ENCODE measurements at places on chromosomes 6 and 20.

DNA sequence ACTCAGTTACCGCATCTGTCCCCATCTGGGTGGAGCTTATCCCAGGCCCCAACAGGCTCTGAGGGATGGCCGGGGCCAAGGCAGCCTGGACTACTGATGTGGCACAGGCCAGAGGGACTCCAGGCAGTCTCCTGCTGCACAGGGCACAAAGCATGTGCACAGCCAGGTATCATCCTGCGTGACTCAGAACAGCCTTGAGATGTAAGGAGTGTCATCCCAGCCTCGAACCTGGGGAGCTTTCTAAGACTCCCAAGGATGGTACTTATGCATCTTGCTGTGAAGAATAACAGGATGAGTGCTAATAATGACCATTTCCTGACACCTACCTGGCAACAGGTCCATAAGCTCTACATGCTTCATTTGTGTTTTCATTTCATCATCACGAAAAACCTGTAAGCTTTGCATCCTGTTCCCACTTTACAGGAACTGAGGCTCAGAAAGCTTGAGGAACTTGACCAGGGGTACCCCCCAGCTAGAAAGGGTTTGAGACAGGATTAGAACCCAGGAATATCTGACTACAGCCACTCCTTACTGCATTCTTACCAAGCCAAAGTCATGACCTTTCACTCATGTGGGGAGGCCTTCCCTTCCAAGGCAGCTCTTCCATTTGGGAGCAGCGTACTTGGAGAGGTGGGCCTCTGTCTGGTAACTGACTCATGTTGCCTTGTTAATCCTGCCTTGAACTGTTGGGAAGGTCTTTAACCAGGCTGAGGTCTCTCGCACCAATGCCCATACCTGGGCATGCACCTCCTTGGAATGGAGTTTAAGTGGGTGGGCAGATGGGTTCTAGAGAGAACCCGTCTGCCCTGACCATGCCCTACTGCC is 1.9 kb downstream of the TRIB3 start:
- no peak for DNase-seq

- no peak for DNase-seq
These were observed 1.1 kb downstream of the RNF114 start for GRCh38 chr20:49937027-49937929.

DNA sequence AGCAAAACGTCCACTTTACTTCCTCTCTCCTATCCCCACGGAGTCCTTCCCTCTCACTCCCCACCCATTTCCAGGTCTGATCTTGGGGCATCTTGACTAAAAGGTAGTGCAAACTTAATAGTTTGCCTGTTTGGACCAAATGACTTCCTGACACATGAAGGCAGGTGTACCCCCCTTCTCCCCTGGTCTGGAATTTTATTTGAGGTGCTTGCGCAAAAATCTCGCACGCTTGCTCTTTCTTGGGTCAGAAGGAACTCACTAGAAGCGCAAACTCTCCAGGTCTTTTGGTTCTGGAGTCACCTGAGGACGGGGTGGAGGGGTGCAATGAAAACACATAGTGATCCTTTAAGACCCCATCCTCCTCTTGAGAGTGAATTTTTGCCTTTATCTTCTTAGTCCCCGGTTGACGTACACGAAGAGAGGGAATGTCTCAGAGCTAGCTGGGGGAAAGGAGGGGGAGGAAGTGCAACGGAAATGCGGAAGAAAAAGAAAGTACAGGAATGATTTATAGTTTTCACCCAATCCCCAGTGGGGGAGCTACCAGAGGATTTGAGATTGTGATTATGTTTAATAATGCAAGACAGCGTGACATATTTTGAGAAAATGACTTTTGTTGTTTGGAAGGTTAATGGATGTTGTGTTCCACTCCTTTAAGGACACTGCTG is 4.9 kb downstream of the ADGRB3 start:
- DNase-seq, result no peak

DNA sequence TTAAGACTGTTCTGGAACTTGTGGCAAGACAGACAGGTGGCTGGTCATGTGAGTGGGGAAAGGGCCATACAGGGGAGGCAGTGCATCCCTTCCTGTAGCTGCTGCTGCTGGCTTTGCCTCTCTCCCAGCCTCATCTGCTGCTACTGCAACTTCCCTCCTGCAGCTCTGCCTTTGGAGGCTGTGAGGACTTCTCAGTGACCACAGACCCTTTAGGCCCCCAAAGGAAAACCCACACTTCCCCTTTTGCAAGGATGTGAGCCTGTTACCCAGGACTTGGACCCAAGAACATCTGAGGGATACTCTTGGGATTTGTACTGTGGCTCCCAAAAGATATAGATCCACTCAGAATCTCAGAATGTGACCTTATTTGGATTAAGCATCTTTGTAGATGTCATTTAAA is 91.0 kb downstream of the TMEM170B start:
- DNase-seq, result no peak

- DNase-seq, result no peak
These were observed 82.1 kb downstream of the PTPRA start for GRCh38 chr20:2955257-2955970.

- no peak for DNase-seq
These were observed 143.1 kb downstream of the DTNBP1 start for GRCh38 chr6:15519681-15520080.

DNA sequence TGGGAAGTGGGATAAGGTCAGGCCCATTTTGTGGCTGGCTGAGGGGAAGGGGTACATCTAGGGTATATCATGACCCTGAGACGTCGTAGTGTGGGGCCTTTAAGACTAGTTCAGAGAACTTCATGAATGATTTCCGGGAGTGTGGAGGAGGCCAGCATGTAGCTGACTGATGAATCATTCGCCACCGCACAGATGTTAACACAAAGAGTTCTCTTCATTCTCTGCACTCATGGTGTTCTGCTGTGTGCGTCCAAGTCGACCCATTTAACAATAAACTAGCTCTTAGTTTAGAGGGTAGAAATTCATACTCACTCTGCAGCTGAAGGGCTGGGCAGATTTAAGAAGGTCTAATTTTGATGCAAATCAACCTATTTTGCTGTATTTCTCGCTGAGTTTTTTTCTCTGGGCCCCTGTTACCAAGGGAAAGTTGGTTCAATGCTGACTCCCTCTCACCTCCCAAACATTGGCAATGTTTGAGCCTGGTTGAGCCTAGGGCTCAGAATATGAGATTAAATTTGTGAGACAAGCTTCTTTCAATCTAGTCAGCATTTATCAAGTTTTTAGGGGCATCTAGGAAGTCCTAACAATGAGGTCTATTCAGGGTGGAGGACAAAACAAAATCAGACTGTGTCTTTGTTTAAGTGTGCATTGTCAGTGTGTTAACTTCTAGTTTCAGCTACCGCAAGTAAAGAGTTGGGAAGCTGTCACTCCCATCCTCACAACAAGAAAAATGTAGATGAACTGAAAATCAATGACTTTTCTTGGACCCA is 106.8 kb upstream of the CBLN4 start:
- DNase-seq, result no peak

DNA sequence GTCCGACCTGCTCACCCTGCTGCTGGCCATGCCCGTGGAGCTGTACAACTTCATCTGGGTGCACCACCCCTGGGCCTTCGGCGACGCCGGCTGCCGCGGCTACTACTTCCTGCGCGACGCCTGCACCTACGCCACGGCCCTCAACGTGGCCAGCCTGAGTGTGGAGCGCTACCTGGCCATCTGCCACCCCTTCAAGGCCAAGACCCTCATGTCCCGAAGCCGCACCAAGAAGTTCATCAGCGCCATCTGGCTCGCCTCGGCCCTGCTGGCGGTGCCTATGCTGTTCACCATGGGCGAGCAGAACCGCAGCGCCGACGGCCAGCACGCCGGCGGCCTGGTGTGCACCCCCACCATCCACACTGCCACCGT is 885 bp downstream of the NTSR1 start:
- no peak for DNase-seq

GRCh38 chr6:157287247-157287850 is 36.0 kb downstream of the TMEM242 start:
- DNase-seq, result no peak

DNA sequence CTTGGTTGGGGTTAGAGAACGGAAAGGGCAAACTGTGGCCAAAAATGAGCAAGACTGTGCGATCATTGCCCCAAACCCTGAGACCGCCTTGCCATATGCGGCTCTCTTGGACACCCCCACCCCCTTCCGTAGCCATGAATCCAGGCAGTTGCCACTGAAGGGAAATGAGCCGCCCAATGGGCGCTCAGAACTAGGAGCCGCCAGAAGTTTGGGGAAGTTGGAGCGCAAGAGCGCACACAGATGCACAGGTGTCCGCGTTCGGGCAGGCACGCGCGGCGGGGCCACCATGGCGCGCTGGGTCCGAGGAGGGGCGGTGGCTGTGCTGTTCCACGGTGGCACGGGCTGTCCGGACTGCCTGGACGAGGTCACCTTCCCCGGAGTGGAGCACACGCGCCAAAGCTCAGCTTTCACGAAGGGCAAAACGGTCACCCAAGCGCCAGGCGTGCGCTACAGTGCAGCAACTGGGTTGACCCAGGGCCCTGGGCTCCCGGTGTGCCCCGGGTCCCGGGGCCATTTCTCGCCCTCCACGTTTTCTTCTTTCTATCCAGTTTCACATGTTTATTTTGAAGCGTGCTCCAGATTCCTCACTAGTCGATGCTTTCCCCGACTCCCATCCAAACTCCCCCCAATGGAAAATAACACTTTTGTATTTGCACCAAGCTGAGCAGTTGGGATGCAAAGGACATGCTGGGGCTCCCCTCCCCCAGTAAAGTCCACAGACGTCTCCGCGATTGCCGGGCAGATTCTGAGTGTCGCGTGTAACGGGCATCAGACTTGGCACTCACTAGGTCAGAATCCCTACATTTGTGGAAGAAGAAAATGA is 906 bp upstream of the PDE10A start:
- DNase-seq, result no peak

DNA sequence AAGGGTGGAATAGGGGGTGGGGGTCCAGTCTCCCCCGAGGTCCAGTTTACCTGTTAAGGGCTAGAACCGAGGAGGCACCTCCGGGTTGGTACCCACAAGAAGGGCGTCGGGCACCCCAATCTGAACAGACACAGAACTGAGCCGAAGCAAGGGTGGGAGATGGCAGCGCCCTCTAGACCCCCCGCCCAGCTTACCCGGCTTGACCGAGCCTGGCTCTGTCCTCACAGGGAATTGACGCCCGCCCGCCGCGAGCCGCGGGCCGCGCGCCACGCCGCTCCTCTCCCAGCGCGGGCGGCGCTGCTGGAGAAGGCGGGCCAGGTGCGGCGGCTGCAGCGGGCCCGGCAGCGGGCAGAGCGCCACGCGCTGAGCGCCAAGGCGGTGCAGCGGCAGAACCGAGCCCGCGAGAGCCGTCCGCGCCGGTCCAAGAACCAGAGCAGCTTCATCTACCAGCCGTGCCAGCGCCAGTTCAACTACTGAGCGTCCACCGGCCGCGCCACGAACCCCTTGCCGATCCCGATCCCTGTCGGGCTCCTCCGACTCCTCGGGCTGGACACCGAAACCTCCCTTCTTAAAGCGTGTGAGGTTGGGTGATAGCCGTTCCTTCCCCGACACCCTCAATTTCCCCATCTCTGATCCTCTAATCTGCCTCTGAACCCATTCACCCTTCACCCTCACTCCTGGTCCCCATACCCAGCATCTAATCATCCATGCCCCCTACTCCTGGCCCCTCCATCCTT is 5.9 kb downstream of the TP53INP2 start:
- DNase-seq, result peak; percentile 78

DNA sequence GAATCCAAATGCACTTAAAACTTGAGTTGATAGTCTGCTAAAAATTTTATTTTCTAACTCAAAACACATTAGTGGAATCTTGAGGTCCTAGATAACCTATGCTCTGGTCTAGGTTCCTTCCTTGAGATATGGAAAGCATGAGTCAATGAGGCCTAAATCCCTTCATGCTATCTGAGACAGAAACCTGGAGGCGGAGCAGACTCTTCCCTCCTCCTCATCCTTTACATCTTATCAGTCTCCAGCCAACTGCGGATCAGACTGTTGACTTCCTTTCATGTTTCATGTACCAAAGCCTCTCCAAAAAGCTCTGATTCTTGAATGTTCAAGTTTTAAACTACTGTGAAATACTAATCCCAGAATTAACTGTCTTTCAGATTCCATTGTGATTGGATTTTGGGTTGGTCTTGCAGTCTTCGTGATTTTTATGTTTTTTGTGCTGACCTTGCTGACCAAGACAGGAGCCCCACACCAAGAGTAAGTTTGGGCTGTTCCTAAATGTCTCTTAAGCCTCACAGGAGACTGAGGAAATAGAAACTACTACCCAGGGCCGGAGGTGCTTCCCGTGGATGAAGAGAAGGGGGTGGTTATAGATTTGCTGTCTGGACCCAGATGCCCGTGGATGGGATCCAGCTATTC is 29.1 kb downstream of the MRAP2 start:
- no peak for DNase-seq

GRCh38 chr6:32935551-32936238 is 5.1 kb downstream of the HLA-DMB start:
- DNase-seq, result no peak

DNA sequence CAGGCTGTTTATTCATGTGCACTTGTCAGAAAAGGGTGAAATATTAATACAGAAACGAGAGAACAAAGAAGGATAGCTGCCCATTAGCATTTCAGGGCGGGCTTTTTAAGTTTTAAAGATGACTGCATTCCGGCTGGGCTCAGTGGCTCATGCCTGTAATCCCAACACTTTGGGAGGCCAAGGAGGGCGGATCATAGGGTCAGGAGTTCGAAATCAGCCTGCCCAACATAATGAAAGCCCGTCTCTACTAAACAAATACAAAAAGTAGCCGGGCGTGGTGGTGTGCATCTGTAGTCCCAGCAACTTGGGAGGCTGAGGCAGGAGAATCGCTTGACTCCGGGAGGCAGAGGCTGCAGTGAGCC is 130.5 kb downstream of the HFE start:
- DNase-seq, result peak; percentile 48

DNA sequence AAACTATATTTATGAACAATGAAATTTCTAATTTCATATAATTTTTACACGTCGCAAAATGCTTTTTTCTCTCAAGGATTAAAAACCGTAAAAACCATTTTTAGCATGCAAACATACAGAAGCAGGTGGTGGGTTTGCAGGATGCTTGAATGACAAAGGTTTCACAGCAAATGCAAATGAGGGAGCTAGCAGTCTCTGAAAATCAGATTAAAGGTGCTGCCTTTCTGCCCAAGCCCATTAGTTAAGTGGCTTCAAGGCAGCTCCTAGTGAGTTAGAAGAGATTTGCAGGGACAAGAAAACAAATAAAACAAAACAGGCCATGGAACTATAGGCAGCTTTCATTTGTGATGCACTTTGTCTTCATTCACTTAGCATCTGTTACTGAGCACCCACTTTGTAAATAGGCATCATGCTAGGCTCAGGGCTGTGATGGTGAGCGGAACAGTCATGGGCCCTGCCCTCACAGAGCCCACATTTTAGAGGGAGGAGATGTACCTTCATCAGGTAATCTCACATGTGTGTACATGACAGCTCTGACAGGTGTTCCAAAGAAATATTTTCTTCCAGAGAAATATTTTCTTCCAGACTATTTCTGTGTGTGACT is 29.5 kb downstream of the NAPB start:
- no peak for DNase-seq

GRCh38 chr6:121516331-121516730 is 80.9 kb downstream of the GJA1 start:
- no peak for DNase-seq

GRCh38 chr20:48342822-48343513 is 484.8 kb downstream of the PREX1 start:
- DNase-seq, result no peak
